ENCODE measurements at places on chromosomes 2 and 18.

GRCh38 chr2:236882930-236883329 is 202.8 kb upstream of the COPS8 start:
- DNase-seq = no peak

GRCh38 chr2:237688081-237688480 is 60.7 kb downstream of the LRRFIP1 start:
- DNase-seq = no peak

DNA sequence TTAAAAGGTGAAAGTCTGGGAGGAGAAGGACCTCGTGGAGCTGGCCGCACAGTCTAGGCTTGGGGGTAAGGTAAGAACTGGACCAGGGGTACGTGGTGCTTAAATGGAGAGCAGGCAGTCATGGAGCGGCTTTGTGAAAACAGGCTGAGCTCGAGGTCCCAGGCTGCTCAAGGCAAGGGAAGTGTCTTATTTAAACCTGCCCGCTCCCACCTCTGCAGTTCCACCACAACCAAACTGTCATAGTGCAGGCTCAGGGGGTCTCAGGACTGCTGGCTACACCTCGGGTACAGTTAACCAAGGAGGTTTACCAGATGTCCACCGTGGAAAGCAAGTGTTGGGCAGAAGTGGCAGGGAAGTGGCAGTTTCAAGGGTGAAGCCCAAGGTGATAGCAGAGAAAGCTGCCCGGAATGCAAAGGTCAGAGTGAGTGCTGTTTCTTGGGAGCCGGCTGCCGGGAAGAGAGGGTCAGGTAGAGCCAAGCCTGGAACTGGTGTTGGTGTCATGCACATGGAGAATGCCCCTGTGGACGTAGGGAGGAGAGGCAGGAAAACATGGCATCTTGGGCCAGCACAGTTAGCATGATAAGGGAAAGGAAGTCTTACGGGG is 203.3 kb downstream of the GBX2 start:
- no peak for DNase-seq

DNA sequence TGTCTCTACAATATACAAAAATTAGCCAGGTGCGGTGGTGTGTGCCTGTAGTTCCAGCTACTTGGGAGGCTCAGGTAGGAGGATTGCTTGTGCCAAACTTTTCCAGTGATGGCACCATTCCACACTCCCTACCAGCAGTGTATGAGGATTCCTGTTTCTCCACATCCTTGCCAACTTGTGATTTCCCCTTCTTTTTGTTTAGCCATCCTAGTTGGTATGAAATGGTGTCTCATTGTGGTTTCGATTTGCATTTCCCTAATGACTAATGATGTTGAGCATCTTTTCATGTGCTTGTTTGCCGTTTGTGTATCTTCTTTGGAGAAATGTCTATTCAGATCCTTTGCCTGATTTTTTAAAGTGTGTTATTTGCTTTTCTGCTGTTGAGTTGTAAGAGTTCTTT is 41.0 kb downstream of the EPB41L5 start:
- peak; percentile 64 for DNase-seq

- DNase-seq = peak; percentile 41
Observed at GRCh38 chr2:172672114-172672513, 63.5 kb upstream of the RAPGEF4 start.

- DNase-seq = no peak
Observed at GRCh38 chr18:43265465-43265864, 11.8 kb downstream of the SYT4 start.

DNA sequence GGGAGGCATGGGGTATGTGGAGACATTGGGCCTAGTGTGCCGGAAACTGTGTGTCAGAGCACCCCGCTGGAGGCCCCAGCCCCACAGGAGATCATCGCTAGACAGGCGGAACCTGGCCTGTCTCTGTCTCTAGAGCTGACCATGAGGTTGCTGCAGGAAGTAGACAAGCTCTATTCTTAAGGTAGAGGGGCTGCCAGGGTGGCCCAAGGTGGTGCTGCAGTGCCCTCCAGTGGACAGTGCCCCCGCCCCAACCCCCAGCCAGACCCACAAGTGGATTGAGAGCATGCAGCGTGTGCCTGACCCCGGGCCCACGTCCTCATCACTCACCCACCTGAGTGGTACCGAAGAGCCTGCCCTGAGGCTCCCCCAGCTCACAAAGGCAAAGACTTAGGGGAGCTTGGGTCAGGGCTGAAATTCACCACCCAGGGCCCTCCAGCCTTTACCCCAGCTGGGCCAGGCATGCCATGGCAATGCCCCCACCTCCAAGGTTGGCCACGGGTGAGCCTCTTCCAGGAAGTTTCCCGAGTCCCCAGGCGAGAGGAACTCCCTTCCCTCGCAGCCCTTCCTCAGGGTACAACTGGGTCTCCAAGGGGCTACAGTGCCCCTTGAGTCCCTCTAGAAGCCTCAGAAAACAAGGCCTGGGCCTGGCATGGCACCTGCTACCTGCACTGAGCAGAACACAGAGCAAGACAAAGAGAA is 155.0 kb downstream of the TTC32 start:
- DNase-seq = peak; percentile 40

GRCh38 chr18:57753063-57753462 is 50.1 kb downstream of the ATP8B1 start:
- no peak for DNase-seq

Measured in fibroblast of lung (primary cell).